Stimulated activated CD4-positive, alpha-beta T cell treated with anti-CD3 and anti-CD28 coated beads, Interleukin-2, amount 100 ng/mL, for 24 hours (primary cell): ENCODE measurements at places on chromosomes 11 and 22.

- no peak for DNase-seq
These were observed 99.9 kb upstream of the CD44 start for GRCh38 chr11:35039076-35039475.

GRCh38 chr22:32708830-32709229 is 92.7 kb upstream of the TIMP3 start:
- DNase-seq = no peak

- no peak for DNase-seq
These were observed 54.8 kb upstream of the SPON1 start for GRCh38 chr11:13907678-13908077.

GRCh38 chr22:46352276-46352675 is 16.8 kb downstream of the TRMU start:
- no peak for DNase-seq

- DNase-seq = no peak
These were observed 255.2 kb downstream of the MN1 start for GRCh38 chr22:27546157-27546935.
